Urothelium cell line (cell line): ENCODE measurements at places on chromosomes 2 and 18.

GRCh38 chr2:152402780-152403759, 68.1 kb downstream of the FMNL2 start:
- no peak for DNase-seq

- DNase-seq, result no peak
Observed at GRCh38 chr2:150526006-150526405, 38.5 kb upstream of the RND3 start.

- DNase-seq, result peak; percentile 55
Observed at GRCh38 chr2:101204400-101205115, 48.1 kb upstream of the CNOT11 start.

GRCh38 chr2:2663401-2664036, 332.4 kb upstream of the MYT1L start:
- peak; percentile 58 for DNase-seq

DNA sequence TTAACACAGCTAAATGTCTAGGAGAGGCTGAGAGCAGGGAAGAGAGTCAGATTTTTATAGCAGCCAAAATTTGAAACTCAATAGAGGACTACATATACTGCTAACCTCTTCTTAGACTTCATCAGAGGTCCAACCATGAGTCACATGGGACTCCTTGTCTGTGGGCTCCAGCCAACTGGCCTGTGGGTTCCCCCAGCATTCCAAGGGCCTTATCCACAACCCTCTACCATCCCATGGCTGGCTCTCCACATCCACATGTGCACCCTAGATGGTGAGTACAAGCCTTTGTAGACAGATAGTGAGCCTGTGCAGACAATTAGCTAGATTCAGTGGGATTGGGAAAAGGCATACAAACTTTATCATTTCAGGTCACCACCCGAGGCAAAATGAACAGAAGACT, 901.9 kb upstream of the ZEB2 start:
- DNase-seq, result no peak

- no peak for DNase-seq
Observed at GRCh38 chr2:156343096-156343939, 10.8 kb upstream of the NR4A2 start.

GRCh38 chr2:19993731-19994130, 3.8 kb upstream of the WDR35 start:
- DNase-seq, result no peak

DNA sequence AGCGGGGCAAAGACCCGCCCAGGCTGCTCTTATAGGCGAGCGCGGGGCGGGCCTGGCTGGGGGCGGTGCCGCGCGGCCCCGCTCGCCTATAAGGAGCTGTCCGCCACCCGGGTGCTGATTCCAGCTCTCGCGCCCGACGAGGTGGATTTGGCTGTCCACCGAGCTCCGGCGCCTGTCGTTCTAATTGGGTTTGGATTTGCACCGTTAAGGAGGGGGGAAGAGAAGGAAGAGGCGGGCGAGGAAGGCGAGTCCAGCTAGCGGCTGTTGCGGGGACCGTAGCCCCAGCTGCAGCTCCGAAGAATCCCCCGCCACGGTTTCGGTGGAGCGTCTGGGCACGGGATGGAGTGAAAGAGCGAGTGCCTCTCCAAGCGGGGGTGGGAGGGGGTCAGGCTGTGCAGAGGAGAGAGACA, at the start of gene CNTNAP5:
Gene CNTNAP5, plus strand, starts transcription at position 117 of the 410 bp plus-strand sequence. CDS start 364 bp downstream, outside the sequence.
- DNase-seq, result peak; percentile 92

GRCh38 chr2:9950521-9951271, 797 bp upstream of the GRHL1 start:
- peak; percentile 75 for DNase-seq

GRCh38 chr2:198441246-198441645, 636.9 kb downstream of the PLCL1 start:
- peak; percentile 33 for DNase-seq

DNA sequence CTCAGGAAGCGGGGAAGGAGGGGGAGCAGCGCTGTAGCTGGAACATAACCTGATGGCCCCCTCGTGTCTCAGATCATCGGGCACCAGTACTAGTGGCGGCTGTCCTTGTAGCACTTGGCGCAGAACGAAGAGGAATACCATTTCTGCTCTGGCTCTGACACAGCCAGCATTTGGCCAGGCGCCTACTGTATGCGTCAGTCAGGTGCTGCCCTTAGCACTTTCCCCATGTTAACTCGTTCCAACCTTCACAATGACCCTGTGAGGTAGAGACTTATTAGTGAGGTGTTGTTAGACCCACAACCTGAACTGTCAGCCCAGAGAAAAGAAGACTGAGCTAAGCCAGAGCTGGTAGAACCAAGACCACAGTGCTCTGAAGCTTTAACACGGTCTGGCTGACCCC, 47.7 kb upstream of the EML6 start:
- no peak for DNase-seq

DNA sequence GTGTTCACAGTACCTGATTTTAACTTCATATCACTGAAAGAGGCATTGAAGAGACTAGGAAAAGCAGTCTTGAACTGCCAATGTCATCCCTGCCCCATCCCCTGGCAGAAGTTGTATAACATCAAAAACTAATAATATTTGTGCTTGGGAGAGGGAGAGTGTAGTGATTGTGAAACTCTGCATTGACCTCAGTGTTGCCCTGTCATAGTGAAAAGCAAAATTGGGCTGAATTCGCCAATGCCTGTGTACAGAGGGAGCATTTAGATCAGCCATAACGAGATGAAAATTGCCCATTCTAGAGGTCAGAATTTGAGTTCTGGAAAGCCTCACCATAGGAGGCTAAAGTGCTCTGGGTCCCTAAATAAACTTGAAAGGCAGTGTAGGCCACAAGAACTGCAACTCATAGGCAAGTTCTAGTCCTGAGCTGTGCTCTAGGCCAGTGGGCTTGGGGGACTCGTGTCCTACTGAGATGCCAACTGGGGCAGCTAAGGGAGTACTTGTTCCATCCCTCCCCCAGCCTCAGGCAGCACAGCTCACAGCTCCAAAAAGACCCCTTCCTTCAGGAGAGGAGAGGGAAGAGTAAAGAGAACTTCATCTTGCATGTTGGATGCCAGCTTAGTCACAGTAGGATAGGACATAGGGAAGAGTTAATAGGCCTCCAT, 855.6 kb downstream of the TSN start:
- no peak for DNase-seq
